ENCODE measurements at places on chromosomes 13 and 19. TPM values are rescaled to one million over a fixed set of nuclear protein-coding genes. Genes with fewer than 3 reads are reported as not detected.

DENND1C gene
- total RNA-seq: 0.17 TPM

NALCN gene
- 3.1 TPM for total RNA-seq

FFAR2 gene
- 0.04 TPM for total RNA-seq

CEACAM5 gene
- total RNA-seq: 1.6 TPM

CBY2 gene
- total RNA-seq: 0.14 TPM

ZNF320 gene
- not detected for total RNA-seq

PEPD gene
- total RNA-seq: 99.1 TPM

NUCB1 gene
- total RNA-seq: 182 TPM

TDRD12 gene
- total RNA-seq: 0.59 TPM

RFPL4A gene
- total RNA-seq: 0.77 TPM

ZNF99 gene
- not detected for total RNA-seq

LILRB3 gene
- total RNA-seq: 0.30 TPM
